ENCODE measurements at places on chromosomes 4 and X.

DNA sequence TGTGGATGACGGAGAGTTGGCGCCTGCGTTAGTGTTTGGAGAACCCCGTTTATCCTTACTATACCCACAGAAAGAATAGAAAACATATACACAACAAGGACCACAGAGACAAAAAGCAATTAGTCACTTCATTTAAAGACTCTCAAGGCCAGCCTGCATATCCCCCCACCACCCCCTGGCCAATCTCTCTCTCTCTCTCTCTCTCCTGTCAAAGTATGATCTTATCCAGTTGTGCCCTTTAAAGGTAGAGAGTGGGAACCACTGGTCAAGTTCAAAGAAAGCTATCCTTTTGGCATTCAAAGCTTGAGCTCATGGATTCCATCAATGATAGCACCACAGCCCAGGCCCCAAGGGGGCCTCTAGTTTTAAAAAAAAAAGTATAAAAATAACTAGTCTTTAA is 180.3 kb upstream of the MBNL3 start:
- no peak for DNase-seq

DNA sequence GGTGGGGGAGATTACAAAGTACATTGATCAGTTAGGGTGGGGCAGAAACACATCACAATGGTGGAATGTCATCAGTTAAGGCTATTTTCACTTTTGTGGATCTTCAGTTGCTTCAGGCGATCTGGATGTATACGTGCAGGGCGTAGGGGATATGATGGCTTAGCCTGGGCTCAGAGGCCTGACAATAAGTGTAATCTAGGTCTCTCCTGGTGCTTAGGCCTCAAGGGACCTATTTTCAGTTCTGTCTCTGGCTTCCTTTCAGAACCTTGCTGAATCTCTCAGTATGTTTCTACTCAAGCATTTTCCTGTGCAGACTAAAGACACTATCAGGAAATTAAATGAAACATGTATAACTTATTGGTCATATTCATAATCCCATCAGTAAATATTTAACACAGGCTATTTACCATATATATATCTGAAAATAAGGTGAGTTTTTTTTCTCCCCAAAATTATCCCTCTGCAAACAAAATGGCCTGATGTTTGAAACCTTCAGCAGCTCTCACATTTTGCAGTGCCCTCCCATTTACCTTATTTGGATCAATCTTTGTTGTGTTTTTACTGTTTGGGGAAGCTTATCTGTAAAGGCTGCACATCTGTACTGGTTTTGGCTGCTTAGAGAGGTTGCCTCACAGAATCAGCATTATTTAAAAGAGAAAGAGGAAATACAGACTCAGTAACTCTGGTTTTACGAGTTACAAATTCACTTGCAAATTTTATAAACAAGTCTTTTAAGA is 2.3 kb upstream of the ZCCHC4 start:
- DNase-seq: no peak

DNA sequence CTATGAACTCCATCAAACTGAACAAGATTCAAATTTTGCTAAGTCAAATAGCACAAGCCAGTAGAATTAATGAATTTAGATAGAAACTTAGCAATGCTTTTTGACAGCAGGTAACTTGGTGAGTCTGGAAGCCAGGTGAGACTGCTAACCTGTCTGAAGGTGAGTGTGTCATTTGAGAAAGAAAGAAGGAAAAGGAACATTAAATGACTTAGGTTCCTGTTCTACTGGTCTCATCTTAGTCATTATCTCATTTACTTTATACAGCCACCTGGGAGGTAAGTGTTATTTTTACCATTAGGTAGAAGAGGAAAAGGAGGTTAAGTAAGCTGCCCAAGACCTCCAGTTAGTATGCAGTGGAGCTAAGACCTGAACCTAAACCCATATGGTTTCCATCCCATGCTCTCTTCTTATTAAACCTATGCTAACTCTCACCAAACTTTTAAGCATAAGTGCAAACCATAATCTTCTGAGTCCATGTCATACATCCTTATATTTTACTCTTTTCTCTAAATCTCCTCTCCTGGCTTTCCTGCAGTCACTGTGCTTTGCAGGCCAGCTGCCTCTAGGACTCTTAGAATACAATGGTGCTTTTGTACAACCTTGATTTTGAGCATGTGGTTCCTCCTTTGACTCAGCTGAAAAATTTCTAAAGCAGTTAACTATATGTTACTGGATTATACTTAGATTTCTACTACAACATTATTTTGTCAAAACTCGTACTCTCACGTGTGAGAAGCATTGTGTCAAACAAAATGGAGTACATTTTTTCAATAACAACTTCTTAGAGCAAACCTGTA is 68.5 kb downstream of the ATP10D start:
- no peak for DNase-seq

GRCh38 chrX:139692506-139692849 is 15.5 kb downstream of the MCF2 start:
- no peak for DNase-seq

- DNase-seq: no peak
Measured at GRCh38 chrX:47446431-47446830, 36.6 kb downstream of the ZNF41 start.

DNA sequence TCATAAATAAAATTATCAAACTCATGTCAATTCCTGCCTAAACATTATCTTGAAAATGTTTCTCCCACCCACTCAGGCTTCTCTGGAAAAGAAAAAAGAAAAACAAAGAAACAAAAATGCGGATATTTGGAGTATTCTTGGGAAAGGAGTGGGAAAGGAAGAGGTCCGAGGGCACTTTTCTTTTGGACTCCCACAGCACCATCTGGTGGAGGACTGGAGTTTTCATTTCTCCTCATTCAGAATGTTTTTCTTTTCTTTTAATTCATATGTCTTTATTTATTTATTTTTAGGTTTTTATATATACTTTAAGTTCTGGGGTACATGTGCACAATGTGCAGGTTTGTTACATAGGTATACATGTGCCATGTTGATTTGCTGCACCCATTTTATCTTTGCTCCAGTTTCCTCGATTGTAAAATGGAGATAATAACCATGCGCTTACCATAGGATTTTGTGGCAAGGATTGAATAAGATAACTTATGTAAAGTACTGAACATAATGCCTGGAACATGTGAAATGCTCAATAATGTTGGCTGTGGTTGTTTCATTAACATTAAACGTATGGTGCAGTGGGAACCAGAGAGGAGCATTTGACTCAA is 8.0 kb upstream of the KCNE5 start:
- no peak for DNase-seq

GRCh38 chr4:93086356-93086755 is 742.2 kb upstream of the ATOH1 start:
- no peak for DNase-seq

DNA sequence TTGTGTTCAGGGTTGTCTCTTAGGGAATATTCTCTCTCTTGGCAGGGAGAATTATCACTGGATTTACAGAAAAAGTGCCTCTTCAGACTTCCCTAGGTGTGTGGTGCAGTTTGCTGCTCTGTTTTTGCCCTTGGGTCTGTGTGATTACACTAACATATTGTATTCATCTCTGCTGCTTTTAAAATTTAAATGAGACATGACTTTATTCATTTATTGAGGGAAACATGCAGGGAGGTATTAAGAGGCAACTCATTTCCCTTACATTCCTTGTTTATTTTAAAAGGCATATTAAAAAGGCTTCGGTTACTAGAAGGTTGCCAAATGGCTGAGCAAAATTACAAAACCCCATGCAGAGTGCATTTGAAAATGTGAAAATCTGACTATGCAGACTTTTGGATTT is 135.1 kb upstream of the GEMIN8 start:
- DNase-seq: no peak

GRCh38 chr4:80125252-80126177 is 52.5 kb upstream of the ANTXR2 start:
- DNase-seq: no peak

- no peak for DNase-seq
Measured at GRCh38 chr4:26746802-26747213, 113.8 kb upstream of the STIM2 start.

DNA sequence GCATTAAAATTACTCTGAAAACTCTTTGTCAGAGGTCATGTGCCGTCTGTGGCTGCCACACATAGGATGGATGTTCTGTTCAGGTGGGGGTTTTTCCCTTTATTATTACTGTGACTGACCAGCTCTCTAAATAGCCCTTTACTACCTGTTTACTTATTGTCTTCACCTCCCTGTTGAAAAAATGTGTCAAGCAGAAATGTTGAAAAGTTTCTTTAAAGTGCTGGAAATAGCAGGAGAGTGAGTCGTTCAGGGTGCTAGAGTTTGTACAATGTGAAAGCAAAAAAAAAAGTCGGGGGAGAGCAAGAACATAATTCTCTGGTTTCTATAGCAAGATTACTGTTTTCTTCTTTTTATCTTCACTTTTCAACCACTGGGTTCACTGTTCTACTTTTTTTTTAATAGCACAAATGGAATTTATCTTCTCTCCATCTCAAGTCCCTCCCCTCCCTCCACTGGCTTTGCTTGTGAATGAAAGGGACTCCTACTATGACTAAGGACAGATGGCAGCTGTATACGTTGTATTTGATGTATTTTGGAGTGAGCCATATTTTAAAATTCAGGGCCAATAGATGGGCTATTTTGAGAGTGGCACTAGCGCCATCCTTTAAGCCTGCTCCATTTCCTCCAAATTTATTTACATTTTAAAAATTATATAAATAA is 33.3 kb downstream of the ARX start:
- no peak for DNase-seq

GRCh38 chrX:54920610-54921426 is at the start of gene TRO:
Gene TRO (plus strand): TSS chrX:54920824. CDS start chrX:54922247, 1,423 bp downstream.
- no peak for DNase-seq

- no peak for DNase-seq
Measured at GRCh38 chr4:92304121-92304520, 355 bp downstream of the GRID2 start.

DNA sequence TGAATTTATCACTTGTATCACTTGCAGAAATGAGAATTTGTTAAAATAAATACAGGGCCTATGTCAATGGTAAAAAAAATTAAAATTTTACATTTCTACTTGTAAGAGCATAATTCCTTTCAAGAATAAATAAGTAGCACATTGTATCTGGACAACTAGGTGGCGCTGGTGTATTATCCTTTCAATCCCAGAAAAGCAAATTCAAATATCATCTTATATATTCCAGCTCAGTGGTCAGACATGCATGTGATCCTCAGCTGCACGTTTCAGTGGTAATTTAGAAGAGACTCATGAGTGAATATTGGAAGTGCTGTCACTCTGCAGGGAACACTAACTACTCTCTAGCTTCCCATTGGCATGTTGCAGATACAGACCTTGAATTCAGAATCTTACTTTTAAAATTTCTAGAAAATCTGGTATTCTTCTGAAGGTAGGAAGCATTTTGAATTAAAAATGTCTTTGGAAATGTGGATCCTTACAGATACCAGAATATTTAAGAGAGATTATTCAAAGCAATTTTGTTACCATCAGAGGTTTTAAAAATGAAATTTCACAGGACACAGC is 1414.7 kb upstream of the TENM3 start:
- no peak for DNase-seq

GRCh38 chrX:138775517-138775916 is 64.0 kb upstream of the FGF13 start:
- no peak for DNase-seq

- no peak for DNase-seq
Measured at GRCh38 chrX:12988797-12989196, 13.9 kb downstream of the TMSB4X start.

DNA sequence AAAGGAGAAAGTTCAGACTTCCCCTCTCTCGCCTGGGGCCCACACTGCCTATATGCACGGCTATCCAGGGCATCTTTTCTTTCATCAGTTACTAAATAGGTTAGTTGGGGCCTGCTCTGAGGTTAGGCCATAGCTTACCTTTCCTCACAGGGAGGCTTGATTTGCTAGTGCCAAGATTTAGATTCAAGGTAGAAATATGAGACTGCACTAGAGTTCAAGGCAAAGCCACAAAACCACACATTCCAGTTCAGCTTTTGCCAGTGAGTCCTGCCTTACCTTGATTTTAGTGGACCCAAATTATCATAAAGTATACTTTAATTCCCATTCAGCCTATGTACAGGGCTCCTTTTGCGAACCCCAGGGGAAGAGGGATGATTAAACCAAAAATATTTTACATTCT is 762.8 kb downstream of the PDHA2 start:
- no peak for DNase-seq

- DNase-seq: no peak
Measured at GRCh38 chrX:153381684-153382532, 19.2 kb downstream of the PNMA6E start.

DNA sequence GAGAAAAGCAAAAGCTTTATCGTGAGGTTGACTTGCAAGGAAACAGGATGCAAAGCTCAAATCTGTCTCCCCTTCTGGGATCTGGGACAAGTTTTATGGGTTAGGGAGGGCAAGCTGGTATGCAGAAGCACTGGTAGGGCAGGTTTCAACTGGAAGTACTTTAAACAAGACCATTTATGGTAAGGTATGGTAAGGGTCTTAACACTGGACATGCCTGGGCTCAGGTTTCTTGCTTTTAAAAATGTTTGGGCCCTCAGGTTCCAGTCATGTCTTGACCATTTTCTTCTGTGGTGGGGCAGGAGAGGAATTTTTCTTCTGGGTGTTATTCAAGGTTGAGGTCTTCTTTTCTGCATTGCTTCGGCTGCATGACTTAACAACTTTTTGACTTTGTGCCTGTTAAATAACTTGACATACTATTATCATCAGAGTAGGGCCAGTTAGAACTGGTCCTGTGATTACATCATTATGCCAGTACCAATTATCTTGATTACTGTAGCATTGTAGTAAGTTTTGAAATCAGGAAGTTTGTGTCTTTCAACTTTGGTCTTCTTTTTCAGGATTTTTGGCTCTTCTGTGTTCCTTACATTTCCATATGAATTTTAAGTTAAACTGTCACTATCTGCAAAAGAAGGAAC is 33.7 kb downstream of the CD38 start:
- no peak for DNase-seq

DNA sequence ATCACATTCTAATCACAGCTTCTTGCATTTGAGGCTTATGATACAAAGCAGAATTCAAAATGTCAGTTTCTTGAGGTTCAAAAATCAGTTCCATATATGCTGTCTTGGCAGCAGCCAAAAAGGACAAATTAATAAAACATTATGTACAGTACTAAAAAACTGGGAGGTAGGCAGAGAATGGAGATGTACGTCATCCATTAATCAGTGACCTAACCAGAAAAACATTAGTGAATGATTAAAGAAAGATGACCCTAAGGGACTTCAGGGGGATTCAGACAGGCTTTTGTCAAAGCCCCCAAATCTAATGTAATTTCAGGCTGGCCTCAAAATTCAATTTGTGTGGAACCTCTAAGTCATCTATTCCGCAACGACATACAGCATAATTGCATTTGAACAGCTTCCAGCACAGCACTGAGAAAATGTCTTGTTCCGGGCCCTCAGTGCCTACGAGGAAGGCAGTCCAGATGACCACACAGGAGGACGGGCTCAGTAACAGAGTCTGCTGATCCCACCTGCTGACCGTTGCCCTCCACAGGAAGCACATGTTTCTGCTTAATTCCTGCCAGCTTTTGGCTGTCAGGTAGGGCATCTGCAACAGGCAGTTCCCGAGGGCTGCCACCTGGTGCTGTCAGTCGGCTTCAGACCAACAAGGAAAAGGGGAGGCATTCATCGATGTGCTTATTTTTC is 83.8 kb upstream of the HHIP start:
- DNase-seq: no peak

DNA sequence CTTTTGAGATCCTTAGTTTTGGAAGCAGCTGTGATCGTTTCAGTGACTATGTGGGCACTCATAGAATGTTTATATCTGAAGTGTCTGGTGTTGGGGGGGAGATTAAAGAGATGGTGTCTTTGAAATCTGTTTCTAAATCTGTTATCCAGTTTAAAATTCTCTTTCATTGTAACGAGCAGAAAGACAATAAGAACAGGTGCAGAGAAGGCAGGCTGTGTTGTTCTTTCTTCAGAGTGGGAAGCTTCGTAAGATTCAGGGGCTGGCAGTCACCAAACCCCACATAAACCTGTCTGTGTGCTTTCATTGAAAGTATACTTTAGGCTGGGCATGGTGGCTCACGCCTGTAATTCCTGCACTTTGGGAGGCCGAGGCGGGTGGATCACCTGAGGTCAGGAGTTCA is 16.3 kb upstream of the DHRSX start:
- no peak for DNase-seq

All from HuH-7.5 (cell line).